ENCODE measurements at places on chromosomes 2 and 18.
A peak's percentile ranks its signal among the peaks of the same experiment; 100 is the strongest.

DNA sequence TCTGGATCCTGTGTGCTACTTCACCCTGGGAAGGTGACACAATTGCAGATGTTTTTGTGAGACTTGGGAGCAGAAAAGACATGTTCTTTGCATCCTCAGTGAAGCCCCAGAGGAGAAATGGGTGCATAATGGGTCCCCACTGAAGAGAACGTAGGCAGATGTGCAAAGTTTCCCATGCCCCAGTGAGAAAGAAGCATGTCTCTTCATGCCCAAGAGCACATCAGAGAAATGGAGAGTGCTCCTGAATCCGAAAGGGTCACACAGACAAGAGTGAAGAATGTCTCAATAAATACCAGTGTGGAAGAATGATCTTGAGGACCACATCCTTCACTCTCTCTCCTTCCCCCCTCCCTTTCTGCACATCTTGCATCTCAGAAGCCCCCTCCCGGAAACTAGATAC, 167.7 kb downstream of the TMEM247 start:
- DNase-seq: no peak

GRCh38 chr2:55860832-55861231, 62.8 kb downstream of the EFEMP1 start:
- no peak for DNase-seq

DNA sequence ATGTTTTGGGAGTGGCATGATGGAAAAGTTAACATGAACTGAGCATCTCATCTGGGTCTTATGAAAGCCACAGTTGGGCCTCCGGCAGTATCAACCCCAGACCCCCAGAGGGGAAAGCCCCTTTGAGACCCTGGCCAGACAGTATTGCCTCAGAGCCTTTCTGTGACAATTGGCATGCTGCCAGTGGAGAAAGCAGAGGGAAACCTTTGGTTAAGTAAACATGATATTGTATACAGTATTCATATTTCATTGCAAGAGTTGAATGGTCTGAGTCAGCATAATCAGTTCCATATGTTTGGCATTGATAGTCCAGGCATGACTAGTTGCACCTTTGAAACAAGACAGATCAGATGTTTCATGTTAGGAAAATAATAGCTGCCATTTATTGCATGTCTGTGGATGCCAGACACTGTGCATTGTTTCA, 20.0 kb downstream of the MERTK start:
- DNase-seq: no peak

DNA sequence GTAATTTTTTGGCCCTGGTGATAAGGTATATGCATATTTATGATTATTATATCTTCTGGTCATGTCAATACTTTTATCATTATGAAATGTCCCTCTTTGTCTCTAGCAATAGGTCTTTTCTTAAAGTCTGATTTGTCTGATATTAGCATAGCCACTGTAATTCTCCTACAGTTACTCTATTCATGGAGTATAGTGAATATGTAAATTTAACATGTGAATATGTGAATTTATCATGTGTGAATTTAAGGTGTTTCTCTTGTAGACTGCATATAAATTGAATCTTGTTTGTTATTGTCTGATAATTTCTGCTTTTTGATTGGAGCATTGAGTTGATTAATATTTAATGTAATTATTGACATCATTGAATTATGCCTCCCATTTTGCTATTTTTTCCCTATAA, 259.4 kb downstream of the HRH4 start:
- DNase-seq: no peak

GRCh38 chr2:5111581-5111980, 580.6 kb upstream of the SOX11 start:
- DNase-seq: no peak

GRCh38 chr2:28895189-28895893, 874 bp downstream of the WDR43 start:
- peak; percentile 27 for DNase-seq

DNA sequence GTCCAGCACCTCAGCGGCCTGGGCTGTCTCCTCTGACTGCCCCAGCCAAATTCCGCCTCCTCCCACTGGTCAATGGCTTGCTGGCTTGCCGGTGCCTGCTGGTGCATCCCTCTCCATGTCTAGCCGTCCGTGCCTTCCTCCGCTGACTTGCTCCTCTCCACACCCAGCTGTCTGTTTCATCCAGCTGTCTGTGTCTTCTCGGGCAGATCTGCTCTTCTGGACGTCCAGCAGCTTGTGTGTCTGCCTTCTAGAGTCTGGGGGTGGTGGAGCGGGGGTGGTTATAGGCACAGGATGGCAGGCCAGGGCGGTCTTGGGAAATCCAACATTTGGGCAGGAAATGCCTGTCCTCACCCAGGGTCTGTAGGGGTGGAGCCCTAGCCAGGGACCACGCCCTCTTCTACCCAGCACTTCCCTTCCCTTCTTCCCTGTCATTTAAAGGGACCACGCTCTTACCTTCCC, 369.2 kb downstream of the GALNT13 start:
- DNase-seq: no peak

GRCh38 chr18:6542296-6542695, 127.6 kb upstream of the L3MBTL4 start:
- no peak for DNase-seq

Data from tibial artery (tissue), 4 donors.